ENCODE measurements at places on chromosomes 16 and 17. TPM values are rescaled to one million over a fixed set of nuclear protein-coding genes. Genes with fewer than 3 reads are reported as not detected.

MFSD6L gene
- not detected for total RNA-seq

DNA sequence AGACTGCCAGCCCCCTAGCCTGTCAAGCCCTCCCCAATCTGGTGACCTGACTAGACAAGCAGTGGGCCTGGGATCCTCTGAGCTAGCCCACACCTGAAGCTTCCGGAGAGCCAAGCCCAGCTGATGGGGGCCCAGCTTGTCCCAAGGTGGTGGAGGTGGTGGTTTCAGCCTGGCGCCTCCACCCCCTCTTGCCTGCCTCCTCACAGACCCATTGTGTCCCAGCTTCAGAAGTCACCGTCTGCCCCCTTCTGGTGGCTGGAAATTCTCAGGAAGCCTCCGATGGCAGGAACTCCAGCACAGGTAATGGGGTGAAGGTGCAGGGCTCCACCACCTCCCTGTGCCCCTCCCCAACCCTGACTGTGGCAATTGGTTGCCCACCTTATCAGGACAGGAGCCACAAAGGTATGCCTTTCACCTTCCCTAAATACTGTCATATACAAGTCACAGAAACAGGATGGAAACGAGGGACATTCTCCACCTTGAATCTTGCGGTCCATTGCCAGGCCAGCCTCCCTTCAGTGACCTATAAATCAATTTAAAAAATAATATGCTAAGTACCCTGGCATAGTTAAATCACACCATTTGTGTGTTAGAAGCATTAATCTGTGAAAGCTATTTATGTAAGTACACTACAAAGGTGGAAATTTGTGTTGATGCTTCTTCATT lies 66.0 kb upstream of the ZNF423 start:
- H3K36me3 ChIP-seq: no peaks in the 10 kb centered on the region
- H3K27me3 ChIP-seq: no peaks in the 10 kb centered on the region
- DNase-seq: peak; percentile 8
- H3K27ac ChIP-seq: no peak overlapping the region

GRCh38 chr17:49000943-49001342 lies 3.8 kb downstream of the IGF2BP1 start:
- H3K4me1 ChIP-seq: peaks cover 30% of the 10 kb centered on the region
- H3K27me3 ChIP-seq: peaks cover 68% of the 10 kb centered on the region
- no peaks in the 10 kb centered on the region for H3K36me3 ChIP-seq
- H3K4me3 ChIP-seq: no peak overlapping the region
- peak overlapping the region; percentile 76 for H3K27ac ChIP-seq

CCDC200 gene
- total RNA-seq: not detected

HSPB9 gene
- 0.15 TPM for total RNA-seq

- no peaks in the 10 kb centered on the region for H3K36me3 ChIP-seq
- H3K4me1 ChIP-seq: peaks cover 58% of the 10 kb centered on the region
- no peak for DNase-seq
- no peak overlapping the region for H3K27ac ChIP-seq
- H3K27me3 ChIP-seq: no peaks in the 10 kb centered on the region
Measured at GRCh38 chr17:17044846-17045561, 2.7 kb downstream of the MPRIP start.

DNA sequence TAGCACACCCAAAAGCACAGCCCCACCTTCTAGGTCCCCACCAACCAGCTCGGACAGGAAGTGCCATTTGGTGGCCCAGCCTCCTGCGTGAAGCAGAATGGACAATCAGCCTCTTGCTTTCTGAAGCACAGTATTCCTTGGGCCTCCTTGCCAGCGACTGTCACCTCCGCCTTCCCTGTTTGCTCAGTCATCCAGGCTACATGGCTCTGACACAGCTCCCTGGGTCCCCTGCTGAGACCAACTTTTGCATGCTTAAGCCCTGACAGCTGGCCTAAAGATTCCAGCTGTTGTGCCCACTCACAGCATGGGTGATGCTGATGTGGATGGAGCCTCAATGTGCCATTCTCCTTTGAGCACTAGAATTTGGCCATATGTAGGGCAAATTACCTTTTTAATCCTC lies 4.5 kb upstream of the CACNG5 start:
- peaks cover 11% of the 10 kb centered on the region for H3K27me3 ChIP-seq
- no peak overlapping the region for H3K27ac ChIP-seq

- no peaks in the 10 kb centered on the region for H3K27me3 ChIP-seq
- H3K4me1 ChIP-seq: peaks cover 5% of the 10 kb centered on the region
- no peak overlapping the region for H3K4me3 ChIP-seq
- DNase-seq: no peak
- no peak overlapping the region for H3K27ac ChIP-seq
Measured at GRCh38 chr16:74465851-74466685, 44.8 kb upstream of the CLEC18B start.

DNA sequence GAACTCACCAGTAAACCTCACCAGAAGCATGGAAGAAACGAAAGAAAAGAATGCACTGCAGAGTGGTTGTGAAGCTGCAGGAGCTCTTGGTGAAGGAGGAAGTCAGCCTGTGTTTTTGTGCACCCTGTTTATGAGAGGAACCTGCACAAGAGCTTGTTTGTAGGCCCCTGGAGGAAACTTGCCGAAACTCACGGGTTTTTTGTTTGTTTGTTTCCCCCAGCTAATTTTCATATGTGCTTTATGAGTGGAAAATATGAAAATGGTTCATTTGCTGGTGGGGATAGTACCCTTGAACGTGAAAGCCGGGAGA lies 222.7 kb downstream of the C16orf95 start:
- H3K4me3 ChIP-seq: no peak overlapping the region
- H3K36me3 ChIP-seq: no peaks in the 10 kb centered on the region
- H3K27ac ChIP-seq: no peak overlapping the region
- no peaks in the 10 kb centered on the region for H3K27me3 ChIP-seq
- H3K4me1 ChIP-seq: no peaks in the 10 kb centered on the region

DLX3 gene
- not detected for total RNA-seq

PHOSPHO1 gene
- not detected for total RNA-seq

DNA sequence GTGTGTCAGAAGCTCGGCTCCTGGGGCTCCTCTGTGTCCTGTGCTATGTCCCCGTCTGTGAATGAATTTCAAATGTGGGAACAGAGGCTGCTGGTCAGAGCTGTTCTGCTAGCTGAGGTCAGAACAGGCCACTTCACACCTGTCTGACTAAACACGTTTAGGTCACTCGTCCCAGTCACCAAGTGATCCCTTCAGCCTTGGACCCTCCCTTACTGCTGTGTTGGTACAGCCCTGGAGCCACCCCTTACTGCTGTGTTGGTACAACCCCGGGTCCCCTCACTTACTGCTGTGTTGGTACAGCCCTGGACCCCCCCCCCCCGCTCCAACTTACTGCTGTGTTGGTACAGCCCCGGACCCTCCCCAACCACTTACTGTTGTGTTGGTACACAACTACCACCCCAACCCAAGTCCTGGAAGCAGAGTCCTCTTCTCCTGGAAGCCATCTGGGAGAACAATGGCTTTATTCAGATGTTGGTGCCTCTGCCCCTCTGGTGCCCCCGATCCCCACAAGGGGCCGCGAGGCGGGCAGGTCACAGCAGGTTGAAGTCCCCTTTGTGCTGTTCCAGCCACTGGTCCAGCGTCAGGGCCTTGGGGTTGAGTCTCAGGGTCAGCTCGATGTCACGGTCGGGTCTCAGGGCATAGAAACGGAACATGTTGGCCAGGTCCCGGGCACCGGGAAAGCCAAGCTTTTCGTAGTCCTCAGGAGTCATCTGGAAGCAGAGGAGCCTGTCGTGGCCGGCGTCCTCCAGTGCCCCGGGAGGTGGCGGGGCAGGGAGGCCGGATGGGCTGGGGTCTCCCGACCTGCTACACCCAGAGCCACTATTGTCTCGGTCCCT lies 13.0 kb downstream of the NMRAL1 start:
- DNase-seq: no peak
- no peak overlapping the region for H3K4me3 ChIP-seq
- H3K36me3 ChIP-seq: peaks cover 12% of the 10 kb centered on the region

GRCh38 chr17:81578038-81578441 lies 25.9 kb upstream of the FAAP100 start:
- no peak overlapping the region for H3K4me3 ChIP-seq
- DNase-seq: no peak
- peaks cover 18% of the 10 kb centered on the region for H3K36me3 ChIP-seq
- no peaks in the 10 kb centered on the region for H3K4me1 ChIP-seq

HBM gene
- not detected for total RNA-seq

DNA sequence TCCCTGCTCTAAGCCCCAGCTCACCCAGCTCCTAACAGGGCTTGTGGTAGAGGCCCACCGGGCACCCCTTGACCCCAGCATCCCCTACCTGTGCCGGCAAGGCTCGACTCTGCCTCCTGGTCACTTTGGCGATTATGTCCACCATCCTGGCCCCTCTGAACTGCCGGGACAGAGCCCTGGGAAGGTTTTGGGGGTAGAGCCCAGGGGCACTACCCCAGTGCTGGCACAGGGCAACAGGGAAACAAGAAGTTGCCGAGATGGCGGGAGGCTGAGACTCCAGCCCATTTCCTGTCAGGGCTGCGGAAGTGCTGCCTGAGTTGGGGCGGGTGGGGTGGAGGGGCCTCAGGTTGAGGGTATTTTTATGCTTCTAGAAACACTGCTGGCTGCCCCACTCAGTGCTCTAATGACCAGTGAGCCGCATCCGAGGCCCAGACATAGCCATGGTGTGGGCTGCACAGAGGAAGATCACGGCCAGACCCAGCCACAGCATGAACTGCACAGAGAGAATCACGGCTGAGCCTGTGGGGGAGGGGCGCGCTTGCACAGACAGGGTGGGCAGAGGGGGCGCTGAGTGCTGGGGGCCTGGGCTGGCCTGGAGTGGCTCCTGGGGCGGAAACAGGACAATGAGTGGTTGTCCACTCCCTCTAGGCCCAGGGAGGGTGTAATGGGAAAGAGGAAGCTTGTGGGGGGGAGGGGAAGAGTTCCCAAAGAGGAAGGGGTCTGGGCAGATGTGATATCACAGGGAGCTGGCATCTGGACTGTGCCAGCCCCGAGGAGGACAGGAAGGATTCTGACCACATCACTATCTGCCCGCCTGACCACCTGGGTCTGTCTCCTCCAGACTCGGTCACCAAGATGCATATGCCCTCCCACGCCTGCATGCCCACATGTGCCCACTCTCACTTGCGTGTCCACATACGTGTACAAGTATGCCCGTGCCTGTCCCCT lies 22.3 kb downstream of the ARHGAP27 start:
- DNase-seq: peak; percentile 65
- H3K36me3 ChIP-seq: peaks cover 9% of the 10 kb centered on the region
- H3K27ac ChIP-seq: peak overlapping the region; percentile 84
- H3K4me1 ChIP-seq: peaks cover 48% of the 10 kb centered on the region
- H3K4me3 ChIP-seq: peak overlapping the region; percentile 100
- H3K27me3 ChIP-seq: no peaks in the 10 kb centered on the region

GRCh38 chr17:7292729-7293128 lies 1.7 kb downstream of the YBX2 start:
- H3K4me1 ChIP-seq: peaks cover 24% of the 10 kb centered on the region
- H3K36me3 ChIP-seq: no peaks in the 10 kb centered on the region
- DNase-seq: no peak
- H3K27ac ChIP-seq: no peak overlapping the region
- H3K27me3 ChIP-seq: peaks cover 7% of the 10 kb centered on the region

DNA sequence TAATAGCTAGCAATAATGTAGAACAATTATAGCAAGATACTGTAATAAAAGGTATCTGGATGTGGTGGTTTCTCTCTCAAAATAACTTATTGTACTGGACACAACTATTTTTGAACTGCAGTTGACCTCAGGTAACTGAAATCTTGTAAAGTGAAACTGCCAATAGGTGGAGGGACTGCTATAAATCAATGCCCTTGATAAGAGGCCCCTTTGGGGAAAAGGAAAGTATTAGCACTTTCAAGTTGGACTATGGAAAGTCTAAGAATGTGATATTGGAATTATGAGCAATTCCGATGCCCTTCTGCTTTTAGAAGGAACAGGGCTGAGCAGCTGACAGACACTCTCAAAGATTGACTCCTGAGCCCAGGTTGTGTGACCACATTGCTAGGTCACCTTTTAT lies 44.5 kb upstream of the ARHGAP44 start:
- H3K4me3 ChIP-seq: no peak overlapping the region
- H3K27me3 ChIP-seq: no peaks in the 10 kb centered on the region
- H3K36me3 ChIP-seq: no peaks in the 10 kb centered on the region
- no peak for DNase-seq
- H3K4me1 ChIP-seq: no peaks in the 10 kb centered on the region

C16orf46 gene
- total RNA-seq: 0.59 TPM

DNA sequence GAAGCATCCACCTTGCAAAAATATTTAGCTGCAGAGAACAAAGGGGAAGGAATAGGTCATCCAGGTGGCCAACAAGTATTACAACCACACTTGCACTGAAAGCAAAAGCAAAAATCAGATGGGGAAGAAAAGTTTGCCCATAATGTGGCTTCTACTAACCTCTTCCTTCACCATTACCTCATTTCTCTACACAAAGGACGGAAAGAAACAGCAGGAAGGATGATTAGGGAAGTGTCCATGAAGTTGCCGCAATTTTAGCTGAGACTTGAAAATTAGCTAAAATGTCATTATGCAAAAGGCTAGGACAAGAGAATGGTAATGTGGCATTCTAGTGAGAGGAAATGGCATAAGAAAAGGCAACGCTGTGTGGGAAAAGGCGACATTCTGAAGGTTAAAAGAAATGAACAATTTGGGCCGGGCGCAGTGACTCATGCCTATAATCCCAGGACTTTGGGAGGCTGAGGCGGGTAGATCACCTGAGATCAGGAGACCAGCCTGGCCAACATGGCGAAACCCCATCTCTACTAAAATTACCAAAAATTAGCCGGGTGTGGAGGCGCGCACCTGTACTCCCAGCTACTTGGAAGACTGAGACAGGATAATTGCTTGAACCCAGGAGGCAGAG lies 13.7 kb downstream of the KANSL1 start:
- no peaks in the 10 kb centered on the region for H3K36me3 ChIP-seq
- no peak for DNase-seq
- H3K27me3 ChIP-seq: no peaks in the 10 kb centered on the region
- H3K4me1 ChIP-seq: peaks cover 78% of the 10 kb centered on the region

ASPA gene
- total RNA-seq: not detected

GRCh38 chr16:31874366-31875111 lies 932 bp downstream of the ZNF267 start:
- peaks cover 77% of the 10 kb centered on the region for H3K4me1 ChIP-seq
- H3K27me3 ChIP-seq: no peaks in the 10 kb centered on the region
- H3K36me3 ChIP-seq: peaks cover 6% of the 10 kb centered on the region
- H3K4me3 ChIP-seq: peak overlapping the region; percentile 77
- H3K27ac ChIP-seq: peak overlapping the region; percentile 92
- DNase-seq: peak; percentile 54

CCT6B gene
- 0.90 TPM for total RNA-seq

SLC35G6 gene
- total RNA-seq: not detected

GRCh38 chr17:58452738-58453137 lies 35.4 kb upstream of the RNF43 start:
- H3K4me3 ChIP-seq: no peak overlapping the region
- H3K27me3 ChIP-seq: no peaks in the 10 kb centered on the region
- no peaks in the 10 kb centered on the region for H3K36me3 ChIP-seq

DNA sequence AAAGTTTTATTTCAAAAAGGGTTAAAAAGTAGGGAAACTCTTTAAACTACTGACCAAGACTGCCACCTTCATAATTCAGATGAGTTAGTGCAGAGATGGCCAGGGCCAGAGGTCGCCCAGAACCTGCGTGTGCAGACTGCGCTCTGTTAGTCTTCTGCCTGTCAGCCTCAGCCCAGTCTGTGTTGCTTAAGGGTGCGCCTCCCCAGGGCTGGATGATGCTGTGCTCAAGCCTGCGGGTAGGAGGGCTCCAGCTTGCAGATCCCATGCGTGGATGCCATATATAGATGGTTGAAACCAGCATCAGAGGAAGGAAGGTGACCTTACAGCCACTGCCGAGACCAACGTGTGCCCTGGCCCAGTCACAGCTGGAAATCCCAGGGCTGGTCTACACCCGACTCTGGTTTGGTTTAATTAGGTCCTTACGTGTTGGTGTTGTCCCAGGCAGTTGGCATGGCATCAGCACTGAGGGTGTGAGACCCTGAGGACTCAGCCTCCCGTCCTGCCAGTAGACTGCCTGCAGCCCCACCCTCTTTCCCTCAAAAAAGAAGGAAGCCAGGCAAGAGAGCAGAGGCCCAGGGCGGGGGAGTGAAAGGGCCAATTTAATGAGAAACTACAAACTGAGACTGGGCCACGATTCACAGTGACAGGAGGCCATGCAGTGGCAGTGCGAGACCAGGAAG lies 27.7 kb downstream of the CDIP1 start:
- no peak for DNase-seq
- H3K27ac ChIP-seq: no peak overlapping the region
- H3K27me3 ChIP-seq: no peaks in the 10 kb centered on the region

Data from CD8-positive, alpha-beta memory T cell (primary cell).